ENCODE measurements at places on chromosomes 6 and 20.

GRCh38 chr6:30494291-30494861 is 5.1 kb downstream of the HLA-E start:
- DNase-seq, result no peak

GRCh38 chr6:99295276-99295675 is 54.2 kb downstream of the FAXC start:
- no peak for DNase-seq

GRCh38 chr6:108039681-108040080 is 34.9 kb downstream of the OSTM1 start:
- DNase-seq, result no peak

GRCh38 chr20:56964901-56965300 is 301.5 kb downstream of the BMP7 start:
- DNase-seq, result no peak

- no peak for DNase-seq
Measured at GRCh38 chr6:142045380-142046278, 87.1 kb upstream of the GJE1 start.

DNA sequence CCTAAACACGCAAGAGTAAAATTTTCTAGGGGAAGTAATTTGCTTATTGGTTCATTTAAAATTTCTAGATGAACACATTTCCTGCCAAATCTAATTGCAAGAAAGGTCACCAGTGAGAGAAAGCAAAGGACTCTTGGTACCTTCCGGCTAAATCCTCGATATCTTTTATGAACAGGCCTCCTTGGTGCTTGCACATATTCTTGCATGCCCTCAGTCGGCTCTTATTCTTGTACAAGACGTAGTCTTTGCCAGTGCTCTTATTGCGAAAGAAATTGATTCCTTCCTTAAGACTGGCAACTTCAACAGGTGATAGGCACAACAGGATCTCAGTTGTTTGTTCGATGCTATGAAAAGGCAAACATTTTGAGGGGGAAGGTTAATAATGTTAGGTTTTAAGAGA is 141.7 kb upstream of the CARMIL1 start:
- peak; percentile 57 for DNase-seq
